AG04449 (cell line): ENCODE measurements at places on chromosomes 6 and 20.

DNA sequence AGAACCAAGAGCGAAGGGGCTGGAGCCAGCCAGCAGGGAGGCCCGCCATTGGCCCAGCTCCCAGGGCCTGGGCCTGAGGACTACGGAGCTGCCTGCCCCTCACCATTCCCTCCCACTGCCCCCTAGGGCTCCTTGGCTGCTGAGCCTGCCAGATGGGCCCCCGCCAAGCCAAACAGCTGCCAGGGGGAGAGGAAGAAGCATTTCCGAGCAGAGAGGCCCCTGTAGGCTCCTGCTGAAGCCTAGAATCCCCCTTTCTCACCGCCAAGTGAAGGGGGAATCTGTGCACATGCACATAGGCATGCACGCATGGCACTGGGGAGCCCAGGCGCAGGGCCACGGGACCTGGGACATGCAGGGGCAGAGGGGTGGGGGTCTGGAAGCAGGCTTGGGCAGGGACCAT is 28.5 kb upstream of the MRPS18A start:
- DNase-seq: no peak

- DNase-seq: no peak
These were observed 10.1 kb upstream of the BTBD3 start for GRCh38 chr20:11907621-11908020.

DNA sequence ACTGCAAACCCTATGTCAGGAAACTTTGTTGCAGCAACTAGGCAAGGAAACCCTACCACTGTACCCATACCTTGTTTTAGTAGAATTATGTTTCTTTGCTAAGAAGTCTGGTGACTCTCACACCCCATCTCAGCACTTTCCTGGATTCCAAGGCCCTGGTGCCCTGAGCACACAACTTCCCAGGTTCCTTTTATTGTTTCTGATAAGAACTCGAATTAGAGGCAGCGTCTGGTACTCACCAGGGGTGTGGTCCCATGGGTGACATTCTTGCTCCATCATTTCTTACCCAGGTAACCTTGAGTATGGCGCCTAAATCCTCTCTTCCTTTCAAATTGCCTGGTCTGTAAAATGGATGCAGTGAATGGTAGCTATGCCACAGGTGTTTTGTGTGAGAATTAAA is 34.1 kb downstream of the MYB start:
- DNase-seq: no peak

- peak; percentile 4 for DNase-seq
These were observed 201.0 kb upstream of the CEP162 start for GRCh38 chr6:84428300-84428907.

DNA sequence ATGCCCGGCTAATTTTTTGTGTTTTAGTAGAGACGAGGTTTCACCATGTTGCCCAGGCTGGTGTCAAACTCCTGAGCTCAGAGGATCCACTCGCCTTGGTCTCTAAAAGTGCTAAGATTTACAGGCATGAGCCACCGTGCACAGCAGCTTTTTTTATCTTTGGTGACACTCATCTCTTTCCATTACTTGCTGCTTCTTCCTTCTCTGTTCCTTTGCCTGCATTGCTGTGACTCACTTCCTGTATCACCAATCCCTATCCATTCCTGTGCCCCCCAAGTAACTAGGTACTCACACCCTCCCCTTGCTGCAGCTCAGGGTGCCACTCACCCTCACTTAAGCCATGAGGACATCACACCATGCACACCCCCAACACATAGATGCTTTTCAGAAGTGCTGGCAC is 24.6 kb downstream of the KHDC1L start:
- no peak for DNase-seq

DNA sequence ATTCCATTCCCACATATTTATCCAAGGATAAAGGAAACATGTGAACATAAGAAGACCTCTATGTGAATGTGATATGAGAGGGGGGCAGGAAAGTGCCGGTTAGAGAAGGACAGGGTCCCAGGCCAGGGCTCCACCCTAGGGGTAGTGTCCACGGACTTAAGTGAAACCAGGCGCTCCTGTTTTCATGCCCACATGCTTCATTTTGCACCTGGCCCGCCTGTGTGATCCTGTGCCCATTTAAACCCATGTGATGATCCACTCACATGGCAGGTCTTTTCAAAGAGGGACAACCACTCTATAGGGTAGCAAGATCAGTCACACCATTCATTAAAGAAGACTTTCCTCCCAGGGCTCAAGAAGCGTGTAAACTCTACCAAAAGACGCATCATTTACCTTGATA is 865.3 kb upstream of the GJE1 start:
- no peak for DNase-seq

DNA sequence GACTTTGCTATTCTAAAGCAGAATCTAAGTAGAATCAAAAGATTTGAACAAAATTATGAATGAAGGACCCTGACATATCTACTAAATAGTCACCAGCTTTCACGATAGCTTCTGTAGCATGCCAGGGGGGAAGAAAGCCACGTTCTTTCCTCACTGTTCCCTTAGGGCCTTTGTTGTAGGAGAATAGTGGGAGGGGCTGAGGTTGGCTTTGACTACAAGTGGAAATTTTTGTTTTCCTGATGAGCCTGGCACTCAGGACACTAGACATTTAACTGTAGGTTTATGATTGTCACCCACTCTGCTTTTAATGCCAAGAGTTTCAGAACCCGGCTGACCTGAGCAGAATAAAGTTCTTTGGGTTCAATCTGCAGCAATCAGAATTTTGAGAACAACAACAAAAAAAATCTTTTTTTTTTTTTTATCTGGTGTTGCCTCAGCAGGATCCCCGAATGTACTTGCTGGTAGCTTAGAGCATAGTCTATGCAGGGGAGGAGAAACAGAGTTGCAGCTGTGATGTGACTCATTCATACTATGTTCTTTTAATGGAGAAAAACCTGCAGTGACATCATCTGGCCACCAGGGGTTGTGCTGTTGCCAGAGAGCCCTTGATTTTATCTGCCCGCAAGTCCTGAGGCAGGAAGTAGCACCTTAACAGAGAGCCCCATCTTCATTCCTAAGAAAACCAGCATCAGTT is 38.5 kb downstream of the TPD52L1 start:
- DNase-seq: peak; percentile 42

- no peak for DNase-seq
These were observed 70.9 kb upstream of the NHSL1 start for GRCh38 chr6:138569970-138570724.

GRCh38 chr6:142892254-142893021 is 52.5 kb downstream of the HIVEP2 start:
- no peak for DNase-seq

GRCh38 chr6:121780325-121781321 is 345.2 kb downstream of the GJA1 start:
- peak; percentile 88 for DNase-seq

GRCh38 chr6:36657942-36658544 is 20.5 kb upstream of the CDKN1A start:
- no peak for DNase-seq

- no peak for DNase-seq
These were observed 388.3 kb upstream of the RNF217 start for GRCh38 chr6:124573953-124574352.

- no peak for DNase-seq
These were observed 551 bp downstream of the TREML2 start for GRCh38 chr6:41200296-41200900.

GRCh38 chr20:63941282-63942081 is 14.7 kb downstream of the UCKL1 start:
- no peak for DNase-seq

DNA sequence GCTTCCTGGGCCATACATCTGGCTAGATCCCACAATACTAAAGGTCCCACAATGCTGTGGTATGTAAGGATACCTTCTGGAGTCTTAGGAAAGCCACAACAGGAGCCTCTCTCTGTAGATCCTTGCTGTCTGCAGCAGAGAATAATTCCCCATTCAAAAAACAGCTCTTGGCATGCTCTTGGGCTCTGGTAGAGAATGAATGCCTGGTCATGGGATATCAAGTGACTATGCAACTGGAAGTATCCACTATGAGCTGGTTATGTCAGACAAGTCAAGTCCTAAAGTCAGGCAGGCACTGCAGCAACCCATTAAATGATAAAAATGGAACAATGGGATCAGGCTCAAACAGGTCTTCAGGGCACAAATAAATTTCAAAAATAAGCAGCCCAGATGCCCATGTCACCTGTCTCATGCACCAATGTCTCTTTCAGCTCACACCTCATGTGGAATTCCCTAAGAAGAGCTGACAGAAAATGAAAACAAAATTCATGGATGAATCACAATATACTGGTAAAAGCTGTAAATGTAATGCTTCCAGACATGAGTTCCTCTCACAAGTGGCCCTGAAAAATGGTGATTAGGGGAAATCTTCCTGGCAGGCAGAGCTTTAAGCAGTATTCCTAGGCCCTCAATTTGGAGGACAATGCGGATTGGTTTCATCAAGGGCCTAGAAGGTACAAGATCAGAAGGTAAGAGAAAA is 4.3 kb downstream of the AK9 start:
- no peak for DNase-seq

- no peak for DNase-seq
These were observed 215.0 kb upstream of the HSF2 start for GRCh38 chr6:122184401-122184827.

DNA sequence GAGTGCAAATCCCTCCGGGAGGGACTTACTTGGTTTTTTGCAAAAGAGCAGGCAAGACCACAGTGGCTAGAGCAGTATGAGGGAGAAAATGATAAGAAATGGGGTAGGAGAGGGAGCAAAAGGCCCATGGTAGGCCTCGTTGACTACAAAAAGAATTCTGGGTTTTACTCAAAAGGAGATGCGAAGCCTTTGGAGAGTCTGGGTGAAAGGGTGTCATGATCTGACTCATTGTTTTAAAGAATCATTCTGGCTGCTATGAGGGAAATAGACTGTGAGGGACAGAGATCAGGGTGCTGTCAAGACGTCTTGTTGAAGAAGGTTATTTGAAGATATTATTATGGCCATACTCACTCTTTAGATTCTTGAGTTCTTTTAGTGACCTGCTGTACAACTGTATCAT is 13.0 kb downstream of the TBC1D32 start:
- no peak for DNase-seq

- DNase-seq: no peak
These were observed 64.9 kb downstream of the DLL1 start for GRCh38 chr6:170225852-170226417.

DNA sequence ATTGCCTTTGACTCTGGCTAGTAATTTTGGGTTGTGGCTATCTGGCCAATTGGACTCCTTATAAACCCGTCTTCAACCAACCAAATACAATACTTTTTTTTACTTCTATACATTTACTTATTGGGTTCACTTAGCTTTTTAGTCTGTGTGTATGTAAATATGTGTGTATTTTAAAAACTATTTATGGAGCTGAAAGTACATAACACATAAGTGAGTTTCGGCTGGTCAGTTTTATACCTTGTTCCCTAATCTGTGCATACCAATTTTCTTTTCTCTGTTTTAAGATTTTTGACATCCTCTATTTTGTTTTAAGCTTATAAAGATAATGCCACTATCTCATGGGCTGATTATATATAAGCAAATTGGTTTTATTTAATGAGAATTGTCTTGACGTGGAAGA is 129.5 kb downstream of the LRRC1 start:
- no peak for DNase-seq

DNA sequence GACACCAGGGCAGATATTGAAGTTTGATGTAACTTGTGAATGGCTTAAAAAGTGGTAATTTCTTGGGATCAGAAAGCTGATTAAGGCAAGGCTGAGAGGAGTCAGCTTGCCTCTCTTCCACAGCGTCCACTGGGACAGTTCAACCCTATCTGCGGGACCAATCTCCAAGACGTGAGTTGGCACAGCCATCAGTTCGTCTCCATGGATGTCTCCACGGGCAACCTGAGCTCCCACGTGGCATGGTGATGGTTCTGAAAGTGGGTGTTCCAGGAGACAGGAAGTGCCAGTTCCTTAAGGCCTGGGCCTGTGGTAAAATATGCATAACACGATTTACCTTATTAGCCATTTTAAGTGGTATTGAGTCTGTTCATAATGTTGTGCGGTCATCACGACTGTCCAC is 67.9 kb upstream of the BHLHE23 start:
- DNase-seq: no peak

DNA sequence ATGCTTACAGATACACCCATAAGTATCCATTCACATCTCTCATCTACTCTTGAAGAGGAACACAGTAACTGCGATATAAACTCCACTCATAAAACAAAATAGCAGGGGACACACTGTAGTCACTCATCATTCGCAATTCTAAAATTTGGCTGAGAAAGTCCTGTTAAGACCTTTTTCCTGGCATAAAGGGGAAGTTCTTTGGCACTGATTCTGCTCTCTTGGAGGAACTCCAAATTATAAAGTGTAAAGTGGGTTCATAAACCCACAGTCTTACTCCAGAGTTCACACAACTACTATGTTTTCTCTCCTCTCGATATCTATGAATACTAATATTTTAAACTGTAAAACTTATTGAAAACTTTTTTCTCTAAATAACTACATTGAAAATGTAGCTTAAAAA is 80.6 kb downstream of the ADGB start:
- DNase-seq: no peak

GRCh38 chr20:15561707-15562404 is 1011.4 kb downstream of the KIF16B start:
- no peak for DNase-seq

DNA sequence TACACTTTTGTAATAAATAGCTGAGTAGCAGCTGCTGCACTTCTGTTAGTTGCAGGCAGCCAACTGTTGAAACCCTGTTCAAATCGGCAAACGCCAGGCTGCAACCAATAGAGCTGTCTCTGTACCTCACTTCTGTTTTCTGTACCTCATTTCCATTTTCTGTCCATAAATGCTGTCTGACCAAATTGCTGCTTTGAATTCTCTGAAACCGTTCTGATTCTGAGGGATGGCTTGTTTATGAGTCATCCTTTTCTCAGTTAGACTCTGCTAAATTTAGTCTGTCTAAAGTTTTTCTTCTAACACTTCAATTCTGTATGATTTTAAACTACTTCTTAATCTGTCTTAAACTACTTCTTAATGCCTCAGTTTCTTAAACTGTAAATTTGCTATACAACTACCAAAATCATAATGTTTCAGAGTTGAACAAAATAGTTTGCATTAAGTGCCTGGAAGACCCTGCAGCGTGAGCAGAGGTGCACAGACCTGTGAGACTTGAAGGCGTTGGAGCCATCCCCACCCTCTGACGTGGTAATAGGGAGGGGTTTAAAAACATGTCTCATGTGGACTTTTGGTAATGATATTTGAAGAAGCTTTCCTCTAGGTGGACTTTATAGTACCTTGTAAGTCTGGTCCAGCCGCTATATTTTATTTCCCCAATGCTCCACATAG is 9.6 kb downstream of the BTNL2 start:
- no peak for DNase-seq

GRCh38 chr6:108953681-108954080 is 105.5 kb downstream of the ARMC2 start:
- DNase-seq: no peak

- no peak for DNase-seq
These were observed 19.2 kb upstream of the TBC1D22B start for GRCh38 chr6:37238381-37238780.

DNA sequence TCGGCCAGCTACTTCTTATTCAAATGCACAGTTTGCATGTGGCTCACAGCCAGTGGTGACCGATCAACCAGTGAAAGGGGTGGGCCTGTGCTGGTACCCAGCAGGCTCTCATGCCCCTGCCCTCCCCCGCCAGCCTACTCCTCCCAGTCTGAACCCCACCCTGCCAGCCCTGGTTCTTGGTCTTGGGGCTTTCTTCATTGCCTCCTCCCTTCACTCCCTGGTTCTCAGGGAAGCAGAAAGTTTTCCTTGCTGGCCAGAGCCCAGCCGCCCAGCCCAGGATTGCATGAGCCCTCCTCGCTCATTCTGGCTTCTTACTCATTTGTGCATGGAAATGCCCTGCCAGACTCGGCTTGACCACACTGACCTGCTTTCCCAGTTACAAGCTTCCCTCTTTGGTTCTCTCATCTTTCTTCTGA is 40.8 kb downstream of the KCNK17 start:
- DNase-seq: no peak
